ENCODE measurements at places on chromosomes 5 and 9.

DNA sequence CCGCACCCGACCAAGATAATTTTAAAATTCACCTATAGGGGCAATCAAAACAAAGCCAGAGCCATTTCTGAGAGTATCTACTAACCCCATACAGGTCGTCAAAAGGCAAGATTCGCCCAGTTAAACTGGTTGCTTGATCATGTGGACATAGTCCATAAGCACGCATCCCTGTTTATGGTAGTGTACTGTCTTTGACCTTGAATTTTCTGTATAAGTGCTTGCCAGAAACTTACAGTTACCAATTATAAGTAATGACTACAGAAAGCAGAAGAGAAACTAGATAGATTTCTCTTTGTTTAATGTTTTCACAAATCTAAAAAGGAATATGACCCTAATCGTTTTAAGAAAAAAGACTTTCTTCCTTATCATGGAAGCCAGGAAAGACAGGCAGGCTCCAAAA is 25.6 kb downstream of the SLC31A1 start:
- no peak for DNase-seq

DNA sequence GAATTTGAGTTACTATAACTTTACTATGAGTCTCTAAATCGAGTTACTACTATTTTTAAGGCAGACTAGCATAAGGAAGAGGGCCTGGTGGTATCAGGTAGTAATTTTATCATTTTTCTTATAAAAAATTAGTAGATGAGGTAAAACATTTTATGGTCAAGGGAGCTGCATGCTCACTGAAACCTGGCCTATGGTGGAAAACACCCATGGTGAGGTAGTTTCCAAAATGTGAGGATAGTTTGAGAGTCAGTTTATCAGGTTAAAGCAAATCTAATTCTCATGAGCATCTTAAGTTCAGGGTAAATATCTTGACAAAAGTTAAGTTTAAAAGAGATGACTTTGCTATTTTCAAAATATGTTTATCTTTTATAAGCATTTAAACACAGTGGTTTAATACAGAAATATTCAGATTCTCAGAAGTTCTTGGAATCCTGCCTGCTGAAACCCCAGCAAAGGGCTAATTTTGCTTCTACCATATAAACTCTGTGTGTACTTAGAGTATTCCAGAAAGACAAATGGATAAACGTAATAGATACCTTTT is 10.0 kb downstream of the DDX4 start:
- no peak for DNase-seq

GRCh38 chr9:130331573-130331972 is 66.0 kb downstream of the HMCN2 start:
- DNase-seq = no peak

- no peak for DNase-seq
Observed at GRCh38 chr9:130207241-130207992, 35.2 kb downstream of the NCS1 start.

- DNase-seq = no peak
Observed at GRCh38 chr9:105841562-105841961, 147.2 kb downstream of the TMEM38B start.

DNA sequence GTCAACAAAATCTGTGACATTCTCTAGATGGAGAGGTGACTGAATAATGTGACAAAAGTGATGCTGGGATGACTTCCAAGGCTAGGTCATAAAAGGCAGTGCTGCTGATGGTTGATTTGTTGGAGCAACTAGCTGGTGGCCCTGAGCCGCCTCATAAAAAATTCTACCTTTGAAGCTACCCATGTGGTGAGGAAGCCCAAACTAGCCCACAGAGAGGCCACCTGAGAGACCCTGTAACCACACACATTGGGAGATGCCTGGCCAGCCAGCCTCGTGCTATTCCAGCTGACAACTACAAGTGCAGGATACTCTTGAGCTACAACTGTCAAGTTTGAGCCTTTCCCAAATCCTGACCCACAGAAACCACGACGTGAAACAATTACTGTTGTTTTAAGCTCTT is 22.7 kb downstream of the CLTA start:
- DNase-seq = no peak

DNA sequence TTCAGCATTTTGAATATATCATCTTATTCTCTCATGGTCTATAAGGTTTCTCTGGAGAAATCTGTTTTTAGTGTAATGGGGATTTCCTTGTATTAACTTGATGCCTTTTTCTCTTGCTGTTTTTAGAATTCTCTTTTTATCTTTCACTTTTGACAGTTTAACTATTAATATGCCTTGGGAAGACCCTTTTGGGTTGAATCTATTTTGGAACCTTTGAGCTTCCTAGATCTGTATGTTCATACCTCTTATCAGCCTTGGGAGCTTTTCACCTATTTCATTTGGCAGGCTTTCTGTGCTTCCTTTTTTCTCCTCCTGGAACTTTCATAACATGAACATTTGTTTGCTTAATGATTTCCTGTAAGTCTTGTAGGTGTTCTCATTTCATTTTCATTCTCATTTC is 22.2 kb downstream of the RCL1 start:
- no peak for DNase-seq

Measured in stimulated activated naive CD8-positive, alpha-beta T cell treated with anti-CD3 and anti-CD28 coated beads, Interleukin-15, amount 100 ng/mL, for 72 hours (primary cell).